Stimulated activated CD8-positive, alpha-beta memory T cell treated with anti-CD3 and anti-CD28 coated beads, Interleukin-7, amount 100 ng/mL, for 1 hour (primary cell): ENCODE measurements at places on chromosomes 6 and 20.

DNA sequence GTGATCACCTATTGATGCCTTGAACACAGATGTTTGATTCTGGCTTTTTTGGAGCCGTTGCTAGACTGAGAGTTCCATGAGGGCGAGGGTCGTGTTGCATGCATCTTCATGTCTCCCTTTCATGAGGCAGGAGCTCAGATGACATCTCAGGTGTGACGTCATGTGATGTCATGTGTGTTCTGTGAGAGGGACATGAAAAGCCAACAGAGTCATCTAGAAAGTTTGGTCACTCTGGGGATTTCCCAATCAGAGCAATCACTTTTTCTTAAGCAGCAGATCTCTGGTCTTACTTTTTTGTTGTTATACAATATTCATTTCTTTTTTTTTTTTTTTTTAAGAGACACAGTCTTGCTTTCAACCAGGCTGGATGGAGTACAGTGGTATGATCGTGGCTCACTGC, 411.8 kb downstream of the PREX1 start:
- DNase-seq = no peak

DNA sequence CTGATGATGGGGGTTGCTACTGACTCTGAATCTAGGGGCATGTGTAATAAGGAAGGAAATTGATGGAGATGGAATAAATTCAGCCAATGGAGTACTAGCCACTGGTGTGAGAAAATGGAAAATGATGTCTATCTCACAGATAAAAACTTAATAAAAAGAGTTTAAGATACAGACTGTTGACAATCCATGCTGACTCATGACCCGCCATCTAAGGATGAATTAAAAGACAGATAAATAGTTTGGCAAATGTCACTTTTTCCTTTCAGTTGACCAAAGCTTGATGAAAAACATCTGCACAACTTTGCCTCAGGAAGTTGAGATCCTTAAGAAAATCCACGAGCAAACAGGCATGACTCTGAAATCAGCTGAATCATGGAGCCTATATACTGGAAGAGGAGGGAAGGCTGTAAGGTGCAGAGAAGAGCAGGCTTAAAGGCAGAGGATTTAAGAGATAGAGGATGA, 82.6 kb upstream of the BMP5 start:
- no peak for DNase-seq

- no peak for DNase-seq
Measured at GRCh38 chr20:58565461-58566175, 50.4 kb upstream of the APCDD1L start.

DNA sequence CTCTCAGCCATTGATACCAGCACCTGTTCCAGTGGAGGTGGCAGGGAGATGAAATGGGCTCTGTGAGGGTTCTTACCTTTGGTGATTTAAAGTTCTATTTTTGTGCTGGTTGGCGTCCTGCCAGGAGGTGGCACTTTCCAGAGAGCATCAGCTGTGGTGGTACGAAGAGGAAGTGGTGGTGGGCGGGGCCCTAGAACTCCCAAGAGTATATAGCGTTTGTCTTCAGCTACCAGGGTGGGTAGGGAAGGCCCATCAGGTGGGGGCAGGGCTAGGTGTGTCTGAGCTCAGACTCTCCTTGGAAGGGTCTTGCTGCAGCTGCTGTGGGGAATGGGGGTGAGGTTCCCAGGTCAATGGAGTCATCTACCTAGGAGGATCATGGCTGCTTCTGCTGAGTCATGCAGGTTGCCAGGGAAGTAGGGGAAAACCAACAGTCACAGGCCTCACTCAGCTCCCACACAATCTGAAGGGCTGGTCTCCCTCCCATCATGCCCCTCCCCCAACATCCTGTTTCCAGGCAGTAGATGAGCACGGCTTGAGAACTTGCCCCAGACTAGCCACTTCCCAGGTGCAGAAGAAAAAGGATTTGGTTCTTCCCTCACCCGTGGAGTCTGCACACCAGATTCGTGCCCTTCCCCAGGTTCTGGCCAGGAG, 46.6 kb downstream of the MOXD1 start:
- DNase-seq = no peak

DNA sequence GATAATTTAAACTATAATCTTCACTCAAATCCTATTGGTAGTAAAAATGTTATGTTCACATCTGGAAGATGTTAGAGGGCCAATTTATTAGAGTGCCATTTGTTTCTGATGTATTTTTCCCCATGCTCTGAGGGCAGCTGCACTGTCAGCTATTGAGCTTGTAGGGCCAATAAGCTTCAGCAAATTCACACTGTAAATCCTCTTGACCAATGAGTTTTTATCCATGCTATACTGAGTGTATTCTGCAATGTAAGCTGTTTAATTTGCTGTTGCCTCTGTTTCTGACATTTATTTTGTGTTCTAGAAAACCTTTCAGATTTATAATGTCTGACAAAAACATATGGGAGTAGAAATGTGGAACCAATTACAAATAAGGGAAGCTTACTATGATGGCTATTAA, 62.6 kb downstream of the OGFRL1 start:
- no peak for DNase-seq

GRCh38 chr6:141701732-141702131, 431.0 kb upstream of the GJE1 start:
- no peak for DNase-seq
